Stimulated activated CD4-positive, alpha-beta T cell treated with anti-CD3 and anti-CD28 coated beads, Interleukin-12 subunit alpha, Interleukin-12 subunit beta, amount 100 ng/mL, for 24 hours (primary cell): ENCODE measurements at places on chromosomes 11 and 22.
A peak's percentile ranks its signal among the peaks of the same experiment; 100 is the strongest.

- no peak for DNase-seq
Observed at GRCh38 chr11:34044664-34045485, 6.7 kb upstream of the CAPRIN1 start.

DNA sequence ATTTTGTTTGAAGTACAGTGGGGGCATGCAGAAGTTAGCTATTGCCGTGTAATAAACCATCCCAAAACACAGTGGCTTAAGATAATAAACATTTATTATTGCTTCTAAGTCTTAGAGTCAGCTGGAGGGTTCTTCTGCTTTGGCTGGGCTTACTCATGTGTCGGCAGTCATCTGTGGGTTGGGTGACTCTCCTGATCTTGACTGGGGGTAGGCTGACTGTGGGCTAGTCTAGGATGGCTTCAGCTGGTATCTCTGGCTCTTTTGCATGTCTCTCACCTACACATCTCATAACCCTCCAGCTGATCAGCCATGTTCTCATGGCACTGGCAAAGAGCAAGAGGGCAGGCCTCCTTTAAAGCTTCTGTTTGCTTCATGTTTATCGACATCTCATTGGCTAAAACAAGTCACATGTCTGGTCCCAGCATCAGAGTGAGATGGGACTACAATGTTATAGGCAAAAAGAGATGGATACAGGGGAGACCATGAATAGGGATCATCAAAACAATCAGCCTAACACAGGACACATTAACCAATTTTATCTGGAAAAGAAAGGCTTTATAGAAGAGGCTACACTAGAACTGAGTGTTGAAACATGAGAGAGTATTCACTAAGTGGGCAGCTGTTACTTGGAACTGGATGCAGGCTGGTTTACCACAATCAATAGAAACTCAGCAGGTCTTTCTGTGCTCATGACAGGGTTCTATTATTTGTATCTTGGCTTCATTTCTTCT lies 5.1 kb downstream of the LRRC51 start:
- DNase-seq, result no peak

GRCh38 chr11:65703846-65704245 lies 8.2 kb upstream of the KAT5 start:
- DNase-seq, result no peak

GRCh38 chr11:68687311-68687710 lies 3.0 kb downstream of the GAL start:
- no peak for DNase-seq

DNA sequence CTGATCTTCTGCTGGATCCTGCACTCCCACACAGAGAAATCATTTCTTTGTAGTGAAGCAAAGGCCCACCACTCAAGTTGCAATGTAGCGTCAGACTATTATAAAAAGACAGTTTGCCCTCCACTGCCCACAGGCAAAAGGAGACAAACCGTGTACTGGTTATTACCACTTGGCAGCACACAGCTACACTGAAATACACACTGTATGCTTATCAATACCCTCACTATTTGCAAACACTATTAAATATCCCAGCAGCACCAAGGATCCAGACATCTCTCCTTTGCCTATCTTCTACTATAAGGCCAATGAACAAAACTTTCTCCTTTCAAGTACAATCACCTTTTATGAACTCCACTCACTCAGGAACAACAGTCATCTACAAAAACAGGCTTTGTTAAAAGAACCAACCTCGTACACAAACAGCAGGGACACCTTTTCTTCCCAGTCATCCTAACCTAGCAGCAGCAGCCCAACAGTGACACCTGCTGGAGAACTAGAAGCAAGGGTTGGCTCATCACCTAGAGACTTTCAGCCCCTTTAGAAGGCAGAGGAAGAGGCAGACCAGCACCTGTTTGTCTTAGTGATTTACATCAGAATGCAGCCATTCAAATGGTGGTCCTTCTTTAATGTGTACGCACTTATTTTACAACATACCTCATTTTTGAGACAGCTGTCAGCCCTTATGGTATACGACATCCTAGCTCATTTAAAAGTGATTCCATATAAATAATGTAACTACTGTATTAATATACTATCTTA lies 56.1 kb downstream of the AMBRA1 start:
- peak; percentile 35 for DNase-seq

DNA sequence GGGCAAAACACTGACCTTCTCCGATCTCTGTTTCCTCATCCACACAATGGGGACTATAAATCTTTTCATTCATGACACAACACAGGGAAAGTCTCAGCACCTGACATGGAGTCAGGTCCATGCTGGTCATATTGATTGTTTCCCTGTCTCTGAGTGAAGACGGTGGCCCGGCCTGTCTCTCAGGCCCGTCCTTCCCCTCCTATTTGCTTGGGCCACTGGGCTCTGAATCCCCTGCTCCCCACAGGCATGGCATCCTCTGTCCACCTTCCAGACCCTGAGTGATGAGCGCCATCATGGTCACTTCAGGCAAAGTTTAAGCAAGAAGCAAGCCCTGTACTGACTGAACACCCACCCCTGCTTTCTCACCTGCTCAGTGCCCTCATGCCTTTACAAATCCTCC lies 113.3 kb upstream of the ALX4 start:
- no peak for DNase-seq

- no peak for DNase-seq
Observed at GRCh38 chr11:130198292-130198691, 38.7 kb downstream of the ST14 start.

GRCh38 chr22:46589141-46589748 lies 30.9 kb upstream of the GRAMD4 start:
- no peak for DNase-seq

DNA sequence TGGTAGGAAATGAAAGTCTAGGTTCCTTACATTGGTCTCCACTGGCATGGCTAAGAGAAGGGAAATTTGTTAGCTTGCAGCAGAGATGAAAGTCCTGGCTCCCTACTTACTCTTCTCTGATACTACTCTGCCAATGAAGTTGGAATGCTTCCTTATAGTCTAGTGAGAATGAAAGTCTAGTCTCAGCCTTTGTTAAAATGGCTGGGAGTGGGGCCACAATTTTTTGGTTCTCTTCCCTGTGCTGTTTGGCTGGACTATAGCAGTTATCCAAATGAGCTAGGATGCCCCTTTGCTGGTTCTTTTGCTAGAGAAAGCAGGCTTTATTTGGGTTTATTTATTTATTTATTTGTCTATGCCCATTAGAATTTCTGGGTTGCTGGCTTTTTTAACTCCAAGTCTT lies 414.3 kb downstream of the AASDHPPT start:
- DNase-seq, result no peak
